ENCODE measurements at places on chromosomes 7 and 10.

GRCh38 chr7:83976302-83976701, 218.3 kb downstream of the SEMA3A start:
- peak; percentile 26 for DNase-seq

DNA sequence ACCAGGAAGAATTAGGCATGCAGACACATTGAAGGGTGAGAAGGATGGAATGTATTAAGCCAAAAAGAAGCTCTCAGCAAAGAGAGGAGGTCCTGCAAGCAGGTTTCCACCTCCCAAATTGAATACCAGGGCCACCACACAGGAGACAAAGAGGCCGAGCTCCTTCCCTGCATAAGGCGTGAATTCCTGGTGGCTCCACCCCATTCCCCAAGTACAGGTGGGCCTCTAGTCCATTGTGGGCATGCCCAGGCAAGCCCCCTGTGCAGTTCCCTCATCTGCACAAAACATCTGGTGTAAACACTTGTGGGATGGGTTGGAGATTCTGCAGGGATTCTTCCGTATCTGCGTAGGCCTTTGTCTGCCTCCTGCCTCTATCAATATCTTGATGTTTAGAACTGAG, 817.5 kb downstream of the NRG3 start:
- DNase-seq: no peak

DNA sequence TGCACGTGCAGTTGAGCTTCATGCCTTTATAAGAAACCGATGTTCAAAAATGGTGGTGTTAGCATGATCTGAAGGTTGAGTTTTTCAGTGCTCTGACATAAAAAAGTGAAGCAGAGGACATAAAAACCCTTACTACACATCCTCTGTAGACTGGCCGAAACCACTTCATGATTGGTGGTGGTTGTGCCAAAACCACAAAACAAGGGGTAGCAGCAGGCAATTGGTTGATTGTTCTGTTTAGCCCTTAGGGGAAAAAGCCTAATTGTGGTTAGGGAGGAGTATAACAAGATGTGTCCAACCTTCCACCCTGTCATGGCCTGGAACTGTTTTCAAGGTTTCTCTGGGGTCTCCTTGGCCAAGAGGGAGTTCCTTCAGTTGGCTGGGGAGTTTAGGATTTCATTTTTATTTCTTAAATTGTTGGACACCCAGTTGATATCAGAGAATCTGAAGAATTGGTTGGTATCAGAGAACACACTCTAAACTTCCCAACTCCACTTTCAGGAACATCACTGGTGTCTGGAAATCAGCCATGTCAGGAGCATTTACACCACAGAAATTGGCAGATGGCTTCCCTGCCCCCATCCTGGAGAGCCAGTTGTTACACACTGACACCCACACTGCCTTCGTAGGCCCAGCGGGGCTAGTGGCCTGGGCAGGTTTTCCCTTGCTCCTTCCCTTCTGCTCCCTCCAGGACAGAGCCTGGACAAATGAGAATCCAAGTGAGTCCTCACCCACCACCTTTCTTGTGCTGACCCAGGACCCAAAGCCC, 18.8 kb downstream of the MRPS24 start:
- DNase-seq: no peak

DNA sequence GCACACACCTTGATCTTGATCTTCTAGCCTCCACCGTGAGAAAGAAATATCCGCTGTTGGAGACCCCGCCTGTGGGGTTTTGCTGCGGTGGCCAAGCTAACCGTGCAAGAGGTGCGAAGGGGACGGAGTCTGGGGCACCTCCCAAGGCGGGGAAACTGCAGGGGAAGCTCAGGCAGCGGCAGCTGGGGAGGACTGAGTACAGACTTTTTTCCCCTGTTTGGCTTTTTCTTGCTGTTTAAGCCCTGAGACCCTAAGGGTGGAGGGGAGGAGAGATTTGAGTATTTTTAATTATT, 108.0 kb downstream of the DNAJB6 start:
- no peak for DNase-seq

Measured in foreskin fibroblast (primary cell).